ENCODE measurements at places on chromosomes 12 and 14. TPM values are rescaled to one million over a fixed set of nuclear protein-coding genes. Genes with fewer than 3 reads are reported as not detected.

The REM2 gene
- 1.7 TPM for total RNA-seq

The EXOC3L4 gene
- total RNA-seq: not detected

The TMPO gene
- total RNA-seq: 364 TPM

The FBLN5 gene
- not detected for total RNA-seq

The OR4N5 gene
- not detected for total RNA-seq

The FAM186B gene
- total RNA-seq: 0.25 TPM

The PZP gene
- not detected for total RNA-seq

The SYT1 gene
- 36.9 TPM for total RNA-seq

The RPL10L gene
- total RNA-seq: not detected

The SDR9C7 gene
- total RNA-seq: 0.28 TPM

The PRR4 gene
- 0.69 TPM for total RNA-seq

The SYCP3 gene
- total RNA-seq: 0.04 TPM

The WNT1 gene
- not detected for total RNA-seq

The CYP27B1 gene
- total RNA-seq: 0.99 TPM

The ZDHHC22 gene
- total RNA-seq: 0.31 TPM

The PIWIL1 gene
- total RNA-seq: not detected

The OR4E1 gene
- not detected for total RNA-seq

The HCAR2 gene
- not detected for total RNA-seq

The HCAR1 gene
- 0.06 TPM for total RNA-seq

The SLC17A8 gene
- total RNA-seq: not detected

The POLE2 gene
- total RNA-seq: 66.9 TPM

The ADAMTS20 gene
- 10.9 TPM for total RNA-seq

The CLEC2A gene
- total RNA-seq: not detected

The IQSEC3 gene
- total RNA-seq: 1.0 TPM
